ENCODE measurements at places on chromosomes 12 and 14. TPM values are rescaled to one million over a fixed set of nuclear protein-coding genes. Genes with fewer than 3 reads are reported as not detected.

Gene CLEC2B
- not detected for total RNA-seq

Gene GXYLT1
- total RNA-seq, result 10.0 TPM

Gene BICDL1
- total RNA-seq, result 26.9 TPM

- H3K4me3 ChIP-seq, result no peak overlapping the region
- DNase-seq, result no peak
- no peak overlapping the region for H3K27ac ChIP-seq
Measured at GRCh38 chr12:92492995-92493394, 209.8 kb upstream of the PLEKHG7 start.

GRCh38 chr12:100267603-100268281 lies 765 bp downstream of the SCYL2 start:
- no peak for DNase-seq
- H3K27ac ChIP-seq, result peak overlapping the region; percentile 74
- no peaks in the 10 kb centered on the region for H3K27me3 ChIP-seq
- H3K4me3 ChIP-seq, result peak overlapping the region; percentile 94
- no peaks in the 10 kb centered on the region for H3K36me3 ChIP-seq

Gene CCDC38
- total RNA-seq, result not detected

DNA sequence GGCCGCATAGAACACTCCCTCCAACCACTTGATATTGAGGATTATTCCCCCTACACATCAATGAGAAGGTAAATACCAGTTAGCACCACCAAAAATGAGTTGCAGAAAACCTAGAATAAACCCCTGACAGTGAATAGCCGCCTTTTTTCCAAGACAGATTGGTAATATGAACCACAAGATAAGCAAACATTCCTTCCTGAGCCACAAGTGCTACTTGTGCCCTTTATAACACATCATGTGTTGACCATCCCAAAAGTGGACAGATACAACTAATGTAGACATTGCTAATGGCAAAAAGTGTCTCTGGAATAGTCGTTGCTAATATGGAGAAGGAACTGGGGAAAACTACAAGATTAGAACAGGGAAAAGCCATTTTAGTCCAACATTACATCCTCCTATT lies 17.2 kb downstream of the NOXRED1 start:
- H3K4me1 ChIP-seq, result no peaks in the 10 kb centered on the region
- H3K4me3 ChIP-seq, result no peak overlapping the region
- H3K27me3 ChIP-seq, result no peaks in the 10 kb centered on the region
- DNase-seq, result no peak
- H3K36me3 ChIP-seq, result no peaks in the 10 kb centered on the region

DNA sequence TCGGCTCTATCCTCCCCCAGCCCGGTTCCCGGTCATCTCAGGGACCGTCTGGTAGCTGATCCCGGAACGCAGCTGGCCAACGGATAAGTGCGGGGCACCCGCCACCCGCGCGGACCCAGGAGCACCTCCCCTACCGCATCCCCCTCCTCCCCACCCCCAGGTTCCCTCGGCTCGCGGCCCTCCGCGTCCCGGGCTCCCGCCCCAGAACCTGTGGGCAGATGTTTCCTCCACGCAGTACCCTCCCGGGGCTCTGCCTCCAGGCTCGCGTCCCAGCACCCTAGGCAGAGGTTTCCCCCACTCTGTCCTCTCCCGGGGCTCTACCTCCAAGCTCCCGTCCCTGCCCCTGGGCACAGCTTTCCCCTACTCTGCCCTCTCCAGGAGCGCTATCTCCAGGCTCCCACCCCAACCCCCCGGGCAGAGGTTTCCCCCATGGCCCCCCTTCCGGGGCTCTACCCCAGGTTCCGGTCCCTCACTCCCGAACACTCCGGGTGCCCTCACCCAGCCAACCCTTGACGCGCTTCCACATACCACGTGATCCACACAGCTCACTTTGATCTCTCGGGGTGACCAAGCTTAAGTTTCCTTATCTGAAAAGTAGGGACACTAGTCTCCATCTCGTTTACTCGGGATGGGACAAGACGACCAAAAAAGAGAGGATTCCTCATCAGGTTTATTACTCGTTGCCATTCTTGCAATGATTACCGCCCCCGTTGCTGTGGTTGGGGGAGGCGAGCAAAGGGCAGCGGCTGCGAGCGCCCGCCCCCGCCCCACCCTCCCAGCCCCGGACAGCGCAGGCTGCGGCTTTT lies at the start of gene CCDC38:
Gene CCDC38 (minus strand): TSS at position 91 of the 806 bp plus-strand sequence. CDS start 6,105 bp downstream, outside the sequence.
- peaks cover 10% of the 10 kb centered on the region for H3K27me3 ChIP-seq
- no peaks in the 10 kb centered on the region for H3K36me3 ChIP-seq
- peak within 1 kb of the TSS; percentile 79 for H3K4me3 ChIP-seq
- H3K4me1 ChIP-seq, result peaks cover 2% of the 10 kb centered on the region

GRCh38 chr12:1662761-1663439 lies 28.0 kb upstream of the ADIPOR2 start:
- no peaks in the 10 kb centered on the region for H3K36me3 ChIP-seq
- DNase-seq, result peak; percentile 86
- H3K4me1 ChIP-seq, result no peaks in the 10 kb centered on the region
- peak overlapping the region; percentile 52 for H3K4me3 ChIP-seq
- peaks cover 17% of the 10 kb centered on the region for H3K27me3 ChIP-seq
- no peak overlapping the region for H3K27ac ChIP-seq

Gene PGF
- 4.1 TPM for total RNA-seq

Gene SDR9C7
- not detected for total RNA-seq

GRCh38 chr12:6736754-6737153 lies 12.9 kb downstream of the COPS7A start:
- no peaks in the 10 kb centered on the region for H3K36me3 ChIP-seq
- H3K27me3 ChIP-seq, result no peaks in the 10 kb centered on the region
- no peak for DNase-seq
- H3K4me3 ChIP-seq, result no peak overlapping the region

DNA sequence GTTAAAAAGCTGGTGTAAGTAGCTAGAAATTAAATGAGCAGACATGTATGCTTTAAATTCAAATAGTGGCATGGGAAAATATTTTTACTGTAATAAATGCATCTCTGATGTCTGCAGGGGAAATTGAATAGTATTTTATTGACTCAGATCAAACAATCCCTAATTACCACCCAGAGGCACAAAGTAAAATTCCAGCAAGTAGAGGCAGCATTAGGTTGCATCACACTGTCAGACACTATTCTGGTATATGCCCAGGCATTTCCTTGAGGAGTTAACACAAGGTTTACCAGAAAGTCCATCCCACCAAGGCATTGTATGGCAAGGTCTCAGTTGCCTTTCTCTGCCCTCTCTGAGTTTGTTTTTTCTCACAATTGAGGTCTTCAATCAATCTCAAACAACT lies 201.6 kb upstream of the KITLG start:
- DNase-seq, result no peak
- H3K36me3 ChIP-seq, result no peaks in the 10 kb centered on the region
- H3K4me3 ChIP-seq, result no peak overlapping the region
- H3K27ac ChIP-seq, result no peak overlapping the region
- H3K27me3 ChIP-seq, result no peaks in the 10 kb centered on the region
- H3K4me1 ChIP-seq, result no peaks in the 10 kb centered on the region

GRCh38 chr12:58500399-58500798 lies 419.9 kb downstream of the LRIG3 start:
- H3K27ac ChIP-seq, result no peak overlapping the region
- no peaks in the 10 kb centered on the region for H3K36me3 ChIP-seq
- no peaks in the 10 kb centered on the region for H3K4me1 ChIP-seq
- no peak overlapping the region for H3K4me3 ChIP-seq
- DNase-seq, result no peak

Gene KRT8
- total RNA-seq, result 290 TPM

GRCh38 chr12:127078577-127079350 lies 1188.2 kb upstream of the TMEM132C start:
- H3K4me3 ChIP-seq, result no peak overlapping the region
- H3K4me1 ChIP-seq, result no peaks in the 10 kb centered on the region
- no peak overlapping the region for H3K27ac ChIP-seq
- DNase-seq, result no peak
- H3K36me3 ChIP-seq, result no peaks in the 10 kb centered on the region

DNA sequence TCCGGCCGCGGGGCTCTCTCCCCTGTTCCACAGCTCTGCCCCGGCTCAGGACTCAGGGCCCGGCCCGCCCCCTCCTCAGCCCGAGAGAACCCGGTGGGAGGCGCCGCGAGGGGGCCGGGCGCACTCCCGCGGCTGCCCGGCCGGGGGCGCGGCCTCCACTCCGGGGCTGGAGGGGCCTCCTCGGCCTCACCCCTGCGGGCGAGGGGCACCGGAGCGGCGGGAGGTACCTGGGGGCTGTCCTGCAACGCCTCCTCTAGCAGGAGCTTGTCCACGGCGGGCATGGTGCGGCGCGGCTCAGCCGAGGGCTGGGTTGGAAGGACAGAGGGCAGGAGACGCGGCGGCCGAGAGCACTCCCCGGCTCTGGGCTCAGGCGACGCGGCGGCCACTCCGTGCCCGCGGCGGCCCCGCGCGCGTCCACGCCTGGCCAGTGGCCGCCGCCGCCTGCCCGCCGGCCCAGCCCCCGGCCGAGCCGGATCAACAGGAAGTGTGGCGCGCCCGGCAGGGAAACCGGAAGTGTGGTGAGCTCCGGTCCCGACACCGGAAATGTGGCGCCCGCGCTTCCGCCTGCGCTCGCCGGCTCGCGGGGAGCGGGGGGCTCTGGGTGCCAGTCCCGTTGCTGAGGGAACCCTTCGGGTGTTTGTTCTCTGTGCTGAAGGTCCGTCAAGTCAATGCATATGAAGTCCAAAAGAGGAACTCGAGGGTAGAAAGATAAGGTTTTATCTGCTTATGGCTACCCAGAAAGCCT lies at the start of gene APPL2:
Gene APPL2 (minus strand): TSS at position 443 of the 745 bp plus-strand sequence. CDS start 162 bp downstream, at position 281.
- H3K4me3 ChIP-seq, result peak within 1 kb of the TSS; percentile 59
- peak within 1 kb of the TSS; percentile 76 for H3K27ac ChIP-seq
- DNase-seq, result peak; percentile 88
- peaks cover 4% of the 10 kb centered on the region for H3K4me1 ChIP-seq

- no peak for DNase-seq
- H3K27me3 ChIP-seq, result no peaks in the 10 kb centered on the region
- H3K27ac ChIP-seq, result no peak overlapping the region
- H3K4me3 ChIP-seq, result no peak overlapping the region
Measured at GRCh38 chr12:124025661-124026060, 52.6 kb downstream of the ZNF664 start.

GRCh38 chr12:124694846-124695497 lies 127.6 kb upstream of the NCOR2 start:
- no peak for DNase-seq
- H3K4me1 ChIP-seq, result no peaks in the 10 kb centered on the region
- no peak overlapping the region for H3K27ac ChIP-seq
- no peaks in the 10 kb centered on the region for H3K27me3 ChIP-seq
- no peaks in the 10 kb centered on the region for H3K36me3 ChIP-seq

Gene CISTR
- not detected for total RNA-seq

Gene RNASE7
- not detected for total RNA-seq

DNA sequence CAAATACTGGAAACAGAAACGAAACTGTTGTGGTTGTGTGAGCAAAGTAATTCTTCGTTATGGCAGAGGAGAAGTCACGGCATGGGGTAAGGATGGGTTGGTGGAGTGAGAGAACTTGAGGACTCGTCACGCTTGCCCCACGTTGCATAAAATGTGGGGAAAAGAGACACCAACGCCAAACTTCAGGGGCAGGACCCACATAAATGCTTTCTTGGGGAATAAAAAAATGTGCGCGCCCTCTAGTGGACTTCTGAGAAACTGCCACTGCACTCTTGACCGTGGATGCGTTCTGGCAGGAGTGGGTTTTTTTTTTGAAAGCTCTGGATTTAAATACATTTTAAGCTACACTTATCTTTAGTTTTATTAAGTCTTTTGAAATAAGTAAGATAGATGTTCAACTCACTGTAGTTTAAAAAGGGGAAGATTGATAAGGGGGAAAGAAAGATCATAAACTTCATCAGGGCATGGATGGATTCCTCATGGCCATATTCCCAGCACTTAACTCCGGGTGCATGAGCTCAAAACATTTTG lies 4.1 kb upstream of the IGF1 start:
- H3K36me3 ChIP-seq, result no peaks in the 10 kb centered on the region
- no peak overlapping the region for H3K27ac ChIP-seq
- peak; percentile 68 for DNase-seq

DNA sequence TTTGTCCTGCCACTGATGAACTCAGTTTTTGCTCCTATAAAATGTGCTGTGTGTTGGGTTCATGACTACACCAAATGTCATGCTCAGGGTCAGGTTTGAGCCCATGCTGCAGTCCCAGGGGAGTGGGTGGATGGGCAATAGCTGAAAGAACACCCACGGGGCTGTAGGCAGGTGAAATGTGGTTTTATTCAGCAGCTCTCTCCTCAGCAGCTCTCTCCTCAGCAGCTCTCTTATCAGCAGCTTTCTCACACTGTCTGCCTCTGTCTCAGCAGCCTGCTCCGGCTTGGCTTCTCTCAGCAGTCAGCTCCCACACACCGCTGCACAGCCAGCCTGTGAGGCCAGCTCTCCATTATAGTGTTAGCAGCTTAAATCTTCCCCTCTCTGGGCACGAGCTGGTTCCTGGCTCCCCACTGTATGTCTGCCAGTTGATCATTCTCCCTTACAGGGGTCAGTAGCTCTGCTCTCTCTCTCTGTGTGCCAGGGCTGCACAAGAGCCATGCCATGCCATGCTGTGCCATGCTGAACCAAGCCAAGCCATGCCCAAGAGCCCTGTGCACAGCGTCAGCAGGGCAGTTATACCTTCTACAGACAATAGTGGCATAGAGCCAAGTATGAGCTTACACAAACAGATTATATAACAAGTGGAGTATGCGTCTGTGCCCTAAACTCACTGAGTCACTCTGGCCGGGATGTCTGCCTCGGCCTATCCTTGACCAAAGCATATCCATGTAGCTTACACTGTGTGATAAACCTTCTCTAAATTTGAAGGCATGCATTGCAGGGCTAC lies 303.3 kb upstream of the TMPO start:
- H3K27me3 ChIP-seq, result no peaks in the 10 kb centered on the region
- H3K36me3 ChIP-seq, result no peaks in the 10 kb centered on the region
- H3K4me1 ChIP-seq, result no peaks in the 10 kb centered on the region
- H3K27ac ChIP-seq, result no peak overlapping the region
- H3K4me3 ChIP-seq, result no peak overlapping the region

Gene SLCO1A2
- 4.4 TPM for total RNA-seq

Gene PTGER2
- total RNA-seq, result 1.2 TPM

- no peak within 1 kb of the TSS for H3K4me3 ChIP-seq
- DNase-seq, result no peak
- no peaks in the 10 kb centered on the region for H3K36me3 ChIP-seq
- no peak within 1 kb of the TSS for H3K27ac ChIP-seq
- no peaks in the 10 kb centered on the region for H3K4me1 ChIP-seq
Measured at GRCh38 chr12:8065991-8066594, at the start of gene C3AR1. Gene C3AR1 (minus strand): TSS chr12:8066359. CDS start chr12:8060185, 6,174 bp downstream.

DNA sequence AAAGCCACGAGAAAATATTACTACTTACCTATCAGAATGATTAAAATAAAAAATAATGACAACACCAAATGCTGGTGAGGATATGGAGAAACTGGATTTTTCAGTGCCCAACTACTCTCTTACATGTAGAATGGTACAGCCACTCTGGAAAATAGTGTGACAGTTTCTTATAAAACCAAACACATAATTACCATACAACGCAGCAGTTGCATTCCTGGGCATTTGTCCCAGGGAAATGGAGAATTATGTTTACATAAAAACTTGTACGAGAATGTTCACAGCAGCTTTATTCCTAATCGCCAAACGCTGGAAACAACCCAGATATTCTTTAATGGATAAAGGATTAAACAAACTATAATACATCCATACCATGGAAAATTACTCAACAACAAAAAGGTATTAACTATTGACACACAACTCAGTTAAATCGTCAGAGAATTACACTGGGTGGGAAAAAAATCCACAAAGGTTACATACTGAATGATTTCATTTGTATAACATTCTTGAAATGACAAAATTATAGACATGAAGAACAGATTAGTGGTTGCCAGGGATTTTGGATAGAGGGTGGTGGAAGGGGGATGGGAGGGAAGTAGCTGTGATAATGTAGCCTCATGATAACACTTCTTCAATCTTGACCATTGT lies 35.4 kb downstream of the TAOK3 start:
- H3K36me3 ChIP-seq, result no peaks in the 10 kb centered on the region
- no peak overlapping the region for H3K4me3 ChIP-seq
- H3K27ac ChIP-seq, result no peak overlapping the region
- no peak for DNase-seq
